Brain (organoid and tissue), 16 donors: ENCODE measurements at places on chromosomes 4 and X.
A peak's percentile ranks its signal among the peaks of the same experiment; 100 is the strongest.

- DNase-seq = no peak
Observed at GRCh38 chr4:14035076-14035475, 407.6 kb upstream of the BOD1L1 start.

DNA sequence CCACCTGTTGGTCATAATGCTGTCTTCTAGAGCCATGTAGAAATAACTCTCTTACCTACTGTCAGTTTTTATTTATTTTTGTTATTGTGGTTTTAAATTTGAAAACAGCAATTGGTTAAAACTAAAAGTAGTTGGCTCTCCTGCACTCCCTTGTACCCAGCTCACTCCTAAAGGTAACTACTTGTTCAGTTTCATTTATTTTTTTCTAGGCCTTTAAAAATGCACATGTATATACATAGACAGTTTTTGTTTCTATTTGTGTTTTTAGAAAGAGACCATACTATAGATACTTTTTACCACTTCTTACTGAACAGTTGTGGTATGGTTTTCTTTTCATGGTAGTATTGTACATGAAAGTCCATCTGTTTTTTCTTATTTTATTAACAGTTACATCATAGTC is 16.8 kb downstream of the SMAD1 start:
- DNase-seq = no peak

DNA sequence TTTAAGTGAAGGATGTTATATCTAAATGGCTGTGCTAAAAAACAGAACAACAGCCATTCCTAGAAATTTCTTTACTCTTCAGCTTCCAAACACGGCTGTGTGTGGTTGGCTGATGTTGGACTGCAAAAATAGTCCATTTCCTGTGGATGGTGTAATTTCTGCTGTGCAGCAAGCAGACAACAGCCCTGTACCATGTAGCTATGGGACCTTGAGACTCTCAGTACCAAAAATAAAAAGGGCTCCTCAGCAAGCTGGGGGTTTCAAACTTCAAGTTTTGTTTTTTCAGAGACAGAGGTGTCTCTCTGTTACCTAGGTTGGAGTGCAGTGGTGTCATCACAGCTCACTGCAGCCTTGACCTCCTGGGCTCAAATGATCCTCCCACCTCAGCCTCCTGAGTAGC is 18.1 kb downstream of the CD40LG start:
- no peak for DNase-seq

DNA sequence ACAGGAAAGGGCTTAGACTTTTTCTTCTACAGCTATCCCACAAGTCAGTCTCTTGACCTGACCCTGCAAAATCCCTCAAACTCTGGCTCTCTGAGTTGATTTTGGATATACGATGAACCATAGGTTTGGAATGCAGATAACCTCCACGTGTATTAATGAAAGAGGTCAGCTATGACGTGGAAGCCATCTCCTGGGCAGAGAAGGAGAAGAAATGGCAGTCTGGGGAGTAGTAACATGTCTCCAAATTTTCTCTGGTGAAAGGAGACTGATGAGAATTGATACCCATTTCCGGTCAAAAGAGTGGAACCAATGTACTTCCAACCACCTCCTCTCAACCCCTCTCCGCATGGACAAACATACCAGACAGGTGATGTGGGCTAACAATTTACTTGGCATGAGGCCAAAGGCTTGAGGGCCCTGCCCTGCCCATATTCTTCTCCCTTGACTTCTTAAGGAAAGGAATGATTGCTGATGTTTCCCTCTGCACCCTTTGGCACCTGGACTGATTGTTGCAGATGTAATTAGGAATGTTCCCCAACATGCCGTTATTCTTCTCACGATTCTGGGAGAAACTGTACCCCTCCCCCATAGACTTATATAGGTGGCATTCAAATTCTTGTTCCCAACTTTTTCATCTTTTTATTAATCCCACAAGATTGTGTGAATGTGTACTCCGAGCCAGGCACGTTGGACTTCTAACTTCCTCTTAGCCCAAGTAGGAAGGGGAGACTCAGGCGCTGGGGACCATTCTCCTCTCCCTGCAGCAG is 580 bp upstream of the PLS3 start:
- DNase-seq = no peak

GRCh38 chrX:40041915-40042314 is 55.8 kb downstream of the BCOR start:
- DNase-seq = no peak

DNA sequence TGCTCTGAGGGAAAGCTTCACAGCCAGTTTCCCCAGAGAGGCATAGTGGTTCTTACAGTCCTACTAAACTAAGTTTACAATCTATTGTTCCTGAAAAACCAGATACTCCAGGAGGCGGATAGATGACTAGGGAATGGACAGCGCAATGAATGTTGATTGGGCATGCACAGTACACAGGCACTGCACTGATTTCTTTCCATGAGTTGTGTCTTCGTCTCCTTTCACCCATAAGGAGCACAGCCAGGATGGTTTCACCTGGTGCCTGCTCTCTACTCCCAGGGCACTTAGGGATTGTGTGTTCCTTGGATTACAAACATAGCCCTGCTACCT is 144.9 kb downstream of the PALLD start:
- no peak for DNase-seq

DNA sequence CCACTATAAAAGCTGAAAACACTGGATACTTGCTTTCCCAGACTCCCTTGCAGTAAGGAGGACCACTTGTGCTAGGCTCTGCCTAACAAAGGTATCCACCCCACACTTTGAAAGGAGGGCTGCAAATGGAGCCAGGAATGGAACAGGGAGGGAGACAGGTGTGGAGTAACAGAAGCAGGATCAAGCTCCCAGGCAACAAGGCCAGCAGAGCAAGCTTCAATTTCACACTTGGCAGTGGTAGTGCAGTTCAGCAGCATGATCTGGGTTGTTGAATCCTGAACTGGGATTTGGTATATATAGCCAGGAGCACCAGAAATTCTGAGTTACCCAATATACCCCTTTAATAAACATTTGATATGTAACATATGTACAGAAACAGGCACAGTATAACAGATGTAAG is 9.8 kb downstream of the LAMP2 start:
- DNase-seq = no peak

GRCh38 chrX:110086162-110086915 is 83.4 kb downstream of the TMEM164 start:
- DNase-seq = no peak

- no peak for DNase-seq
Observed at GRCh38 chrX:18769812-18770573, 62.5 kb downstream of the PPEF1 start.

DNA sequence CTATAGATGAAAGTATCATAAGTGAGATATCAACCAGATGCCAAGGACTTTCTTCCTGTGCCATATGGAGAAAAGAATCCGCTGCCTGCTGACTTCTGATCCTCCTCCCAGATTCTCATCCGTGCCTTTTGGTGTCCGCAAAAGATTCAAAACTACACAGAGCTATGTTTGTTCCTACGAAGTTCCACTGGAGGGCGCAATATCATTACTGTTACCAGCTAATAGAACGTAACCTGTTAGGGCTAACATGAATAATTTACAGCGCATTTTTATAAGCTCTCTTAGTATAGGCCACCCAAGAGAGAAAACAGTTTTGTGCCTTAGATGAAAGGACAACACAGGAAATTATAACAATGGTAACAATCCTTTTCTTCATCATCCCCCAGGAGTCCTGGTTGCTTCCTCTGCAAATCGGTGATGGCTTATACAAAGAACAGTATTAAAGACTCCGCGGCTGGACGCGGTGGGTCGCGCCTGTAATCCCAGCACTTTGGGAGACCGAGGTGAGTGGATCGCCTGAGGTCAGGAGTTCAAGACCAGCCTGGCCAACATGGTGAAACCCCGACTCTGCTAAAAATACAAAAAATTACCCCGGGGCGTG is 22.8 kb upstream of the CENPVL3 start:
- DNase-seq = peak; percentile 70

DNA sequence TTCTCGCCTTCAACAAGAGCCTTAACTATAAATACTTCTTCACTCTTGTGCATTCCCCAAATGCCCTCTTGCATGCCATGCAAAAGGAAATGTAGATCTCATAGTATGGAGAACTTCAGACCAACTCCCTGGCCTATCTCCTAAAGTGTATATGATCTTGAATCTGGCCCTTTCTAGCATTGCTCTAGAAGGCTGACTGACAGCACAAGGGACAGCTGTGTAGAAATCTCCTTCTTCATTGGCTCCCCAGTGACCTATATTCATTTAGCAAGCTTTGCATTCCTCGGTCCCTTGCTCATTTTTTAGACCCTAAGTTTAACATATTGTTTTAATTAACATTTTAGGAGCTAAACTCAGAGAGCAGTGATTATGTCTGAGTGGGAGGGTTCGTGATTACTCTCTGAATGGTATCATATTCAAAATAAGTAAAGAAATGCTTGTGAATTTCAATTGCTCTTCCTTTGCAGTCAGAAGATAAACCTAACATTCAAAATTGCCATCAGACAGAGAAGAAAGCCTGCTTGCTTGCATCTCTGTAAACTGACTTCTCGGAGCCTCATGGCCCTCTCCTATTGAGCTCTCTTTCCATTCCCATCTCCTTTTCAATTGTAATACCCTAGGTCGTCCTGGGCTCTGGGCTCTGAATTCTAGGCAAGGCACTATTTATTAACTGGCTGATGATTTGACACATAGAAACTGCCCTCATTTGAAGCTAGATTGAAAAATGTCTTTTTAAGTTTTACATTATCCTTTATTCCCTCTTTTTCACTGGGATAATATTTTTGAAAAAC is 120.3 kb upstream of the PRKG2 start:
- no peak for DNase-seq

DNA sequence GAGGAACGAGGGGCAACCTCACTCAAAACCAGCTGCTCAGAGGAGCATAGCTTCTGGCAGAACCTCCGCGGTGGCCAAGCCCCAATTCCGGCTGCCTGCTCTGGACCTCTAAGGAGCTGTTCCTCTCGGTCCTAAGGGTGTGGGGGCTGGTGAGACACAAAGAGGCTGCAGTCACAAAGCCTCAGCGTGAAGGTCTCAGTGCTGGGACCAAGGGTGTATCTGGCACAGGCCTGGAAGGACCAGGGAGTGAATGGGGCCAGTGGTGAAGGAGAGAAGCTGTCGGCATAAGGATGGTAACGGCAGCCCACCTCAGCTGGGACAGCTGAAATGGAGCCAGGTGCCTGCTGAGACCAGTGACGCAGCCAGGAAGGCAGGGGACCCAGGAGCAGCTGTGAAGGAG is 5.3 kb downstream of the PDE6B start:
- peak; percentile 40 for DNase-seq

GRCh38 chr4:108560616-108561015 is 59.8 kb upstream of the RPL34 start:
- no peak for DNase-seq
